ENCODE measurements at places on chromosomes 5 and 9.

DNA sequence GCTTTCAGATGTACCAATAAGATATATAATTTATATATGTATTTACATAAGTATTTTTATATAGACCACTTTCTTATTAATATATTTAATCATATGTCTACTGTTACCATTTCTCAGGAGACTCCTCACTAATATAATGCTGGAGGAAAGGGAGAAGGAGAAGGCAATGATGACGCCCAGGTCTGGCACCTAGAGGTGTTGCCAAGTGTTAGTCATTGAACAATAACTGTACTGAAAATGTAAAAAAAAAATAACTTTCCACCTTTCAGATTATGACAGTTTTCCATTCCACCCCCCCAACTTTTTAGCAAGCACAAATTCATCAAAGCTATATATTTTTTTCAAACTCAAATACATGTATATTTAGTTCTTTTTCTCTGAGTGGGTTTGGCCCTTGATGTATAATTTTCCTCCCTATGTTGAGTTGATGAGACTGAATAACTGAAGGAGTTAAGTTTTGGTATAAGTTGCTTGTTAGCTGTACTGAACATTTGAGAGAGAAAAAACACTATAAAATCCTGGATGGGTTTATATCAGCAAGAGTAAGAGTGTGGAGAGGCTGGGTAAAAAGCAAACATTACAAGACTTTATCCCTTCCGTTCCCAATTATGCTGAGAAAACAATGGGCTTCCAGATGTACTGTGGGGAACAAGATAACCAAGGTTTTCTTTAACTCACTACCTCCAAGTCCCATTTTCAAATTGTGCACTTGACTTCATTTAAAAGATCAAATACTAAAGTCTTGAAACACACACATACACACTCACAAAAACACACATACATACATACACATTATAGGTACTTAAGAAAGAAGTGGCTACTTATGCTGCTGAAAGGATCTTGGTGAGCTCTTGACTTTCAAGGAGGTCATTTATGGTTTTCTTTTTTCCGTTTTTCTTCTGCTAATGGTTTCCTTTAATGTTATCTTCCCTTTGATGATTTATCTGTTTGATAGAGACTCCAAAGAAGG, 142.8 kb upstream of the IFNE start:
- DNase-seq: no peak

GRCh38 chr5:139394123-139394653, 716 bp downstream of the PROB1 start:
- no peak for DNase-seq

GRCh38 chr5:121171834-121172233, 679.8 kb upstream of the FTMT start:
- no peak for DNase-seq

DNA sequence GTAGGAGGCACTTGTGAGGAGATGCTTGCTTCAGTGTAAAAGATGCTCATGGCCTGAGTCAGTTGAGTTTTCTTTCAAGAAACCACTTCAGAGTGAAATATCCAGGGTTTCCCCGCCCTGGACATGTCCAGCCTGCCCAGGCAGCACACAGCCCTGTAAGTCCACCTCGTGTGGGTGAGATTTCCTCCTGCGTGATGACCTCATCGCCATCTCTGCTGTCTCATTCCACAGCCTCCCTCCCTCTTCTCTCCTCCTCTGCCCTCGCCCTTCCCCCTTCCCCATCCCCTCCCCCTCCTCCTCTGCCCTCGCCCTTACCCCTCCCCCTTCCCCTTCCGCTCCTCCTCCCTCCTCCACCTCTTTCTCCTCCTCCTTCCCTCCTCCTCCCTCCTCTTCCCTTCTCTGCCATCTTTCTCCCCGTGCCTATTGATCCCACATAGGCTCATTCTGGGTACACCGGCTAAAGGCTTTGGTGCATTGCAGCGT, 34.0 kb upstream of the NCS1 start:
- no peak for DNase-seq

DNA sequence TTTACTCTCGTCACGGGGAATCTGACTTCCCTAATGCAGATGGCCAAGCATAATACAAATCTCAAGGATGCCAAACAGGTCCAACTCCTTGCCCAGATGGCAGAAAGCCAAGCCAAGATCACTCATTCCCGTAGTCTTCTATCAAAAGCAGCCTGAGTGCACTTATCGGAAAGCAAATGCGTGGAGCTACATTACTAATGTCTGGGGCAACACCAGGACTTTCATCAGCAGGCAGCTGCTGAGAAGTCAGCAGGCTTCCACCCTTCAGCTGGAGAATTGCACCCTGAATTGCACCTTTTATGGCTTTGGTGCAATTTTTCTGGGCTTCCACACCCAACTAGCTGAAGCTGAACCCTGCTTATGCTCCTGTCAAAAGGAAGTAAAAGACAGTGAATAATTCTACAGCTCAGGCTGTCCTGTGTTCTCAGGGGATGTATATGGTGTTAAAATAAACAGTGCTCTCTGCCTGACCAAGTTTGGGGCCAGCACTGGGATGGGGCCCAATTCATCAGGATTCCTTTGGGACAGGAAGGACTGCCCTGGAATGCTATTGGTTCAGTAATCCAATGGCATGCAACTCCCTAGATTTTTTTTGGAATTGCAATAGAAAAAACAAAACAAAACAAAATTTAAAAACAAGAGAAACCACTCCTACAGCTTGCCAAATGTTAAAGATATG, 92.6 kb downstream of the DPYSL3 start:
- DNase-seq: no peak

- DNase-seq: no peak
Observed at GRCh38 chr9:96139592-96140295, 162.2 kb downstream of the HSD17B3 start.

Measured in D721Med (cell line).